ENCODE measurements at places on chromosomes 13 and 19.

GRCh38 chr19:14826006-14826405 is 9.0 kb downstream of the OR7A5 start:
- DNase-seq = no peak

GRCh38 chr19:37977992-37978391 is 71.0 kb downstream of the SIPA1L3 start:
- DNase-seq = peak; percentile 47

- peak; percentile 92 for DNase-seq
Observed at GRCh38 chr19:13022859-13023636, 27.8 kb downstream of the NFIX start.

GRCh38 chr19:46721269-46722003 is 4.5 kb upstream of the PRKD2 start:
- no peak for DNase-seq

GRCh38 chr13:24905242-24905641 is 141.3 kb downstream of the RNF17 start:
- peak; percentile 21 for DNase-seq

DNA sequence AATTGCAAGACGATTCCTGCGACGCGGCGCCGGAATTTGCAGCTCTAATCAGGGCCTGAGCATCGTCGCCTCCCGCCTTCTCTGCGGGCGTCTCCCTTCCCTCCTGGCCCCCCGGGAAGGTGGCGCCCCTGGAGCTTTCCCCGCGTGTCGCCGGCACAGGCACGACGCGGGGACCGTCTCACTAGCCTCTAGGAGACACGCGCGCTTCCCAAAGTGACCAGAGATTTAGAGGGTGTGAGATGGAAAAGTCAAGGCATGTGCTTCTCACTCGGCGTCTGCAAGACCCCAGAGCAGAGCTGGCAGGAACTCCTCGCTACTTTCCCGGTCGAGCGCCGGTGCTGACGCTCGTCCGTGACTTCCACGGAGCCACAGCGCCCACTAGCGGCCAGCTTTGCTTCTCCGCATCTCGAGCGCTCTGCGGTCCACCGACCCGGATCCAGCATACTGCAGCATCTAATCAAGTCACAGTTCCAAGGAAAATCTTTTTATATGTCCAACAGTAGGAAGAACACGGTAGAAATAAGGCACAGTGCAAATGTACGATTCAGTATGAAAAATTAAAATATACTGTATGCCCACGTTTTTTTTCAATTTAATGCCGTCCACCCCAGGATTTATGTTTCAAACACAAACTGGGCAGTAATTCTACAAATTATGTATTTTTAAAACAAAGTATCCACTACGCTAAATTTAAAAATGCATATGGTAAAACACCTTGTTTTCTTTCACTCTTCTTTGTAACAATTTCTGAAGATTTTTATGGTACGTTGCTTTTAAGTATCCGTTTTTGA is 977 bp upstream of the EFNB2 start:
- peak; percentile 65 for DNase-seq

DNA sequence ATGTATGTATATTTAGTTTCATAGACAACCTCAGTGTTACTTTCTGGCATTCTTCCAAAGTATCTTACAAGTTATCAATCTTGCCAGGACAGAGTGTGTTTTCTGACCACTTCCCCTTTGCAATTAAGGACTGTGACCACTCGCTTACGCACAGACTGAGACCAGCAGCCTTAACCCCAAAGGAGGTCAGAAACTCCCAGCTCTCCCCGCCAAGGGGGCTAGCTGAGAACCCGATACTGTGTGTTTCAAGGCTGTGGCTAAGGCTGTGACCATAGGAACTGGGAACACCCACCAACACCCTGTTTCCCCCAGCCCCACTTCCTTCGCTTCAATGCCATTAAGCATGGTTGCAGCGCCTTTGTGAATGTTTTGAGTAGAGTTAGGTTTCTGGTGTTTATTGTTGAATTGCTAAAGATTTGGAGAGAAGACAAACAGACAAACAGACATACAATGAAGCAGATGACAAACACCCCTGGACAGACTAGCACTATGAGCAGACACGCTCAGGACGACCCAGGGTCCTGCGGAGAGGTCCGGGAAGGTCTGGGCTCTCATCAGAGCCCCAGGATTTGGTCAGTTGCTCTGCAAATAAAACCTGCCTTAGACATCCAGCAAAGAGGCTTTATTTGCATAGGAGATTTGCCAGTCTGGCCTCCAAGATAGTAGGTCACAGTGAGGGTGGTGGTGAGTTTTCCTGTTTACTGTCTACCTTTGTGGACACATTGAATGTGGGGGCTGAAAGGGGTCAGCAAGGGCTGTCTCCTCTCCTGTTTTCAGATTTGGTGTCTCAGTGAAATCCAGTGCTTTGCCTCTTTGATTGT is 25.0 kb upstream of the TNFSF11 start:
- DNase-seq = no peak

GRCh38 chr19:9819596-9819909 is 674 bp upstream of the FBXL12 start:
- no peak for DNase-seq

- DNase-seq = peak; percentile 69
Observed at GRCh38 chr19:7928741-7929701, 3.1 kb upstream of the CTXN1 start.

DNA sequence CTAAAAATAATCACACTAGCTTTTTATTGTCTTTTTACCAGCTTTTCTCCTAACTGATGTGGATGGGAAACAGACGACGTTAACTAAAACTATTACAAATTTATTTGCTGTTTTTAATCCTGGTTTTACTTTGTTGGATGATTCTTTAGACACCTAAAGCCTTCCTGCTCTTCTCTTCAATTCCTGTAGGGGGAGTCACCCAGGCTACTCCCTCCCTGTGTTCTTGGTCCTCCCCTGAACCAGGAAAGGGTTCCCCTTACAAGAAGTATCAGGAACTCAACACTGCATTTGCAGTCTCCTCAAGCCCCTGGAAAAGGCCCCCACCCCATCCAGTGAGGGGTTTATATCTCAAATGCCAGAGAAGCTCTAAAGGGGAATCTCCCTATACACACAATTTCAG is 206.1 kb downstream of the SUCLA2 start:
- no peak for DNase-seq

GRCh38 chr13:71864986-71865873 is 1.8 kb downstream of the DACH1 start:
- no peak for DNase-seq

DNA sequence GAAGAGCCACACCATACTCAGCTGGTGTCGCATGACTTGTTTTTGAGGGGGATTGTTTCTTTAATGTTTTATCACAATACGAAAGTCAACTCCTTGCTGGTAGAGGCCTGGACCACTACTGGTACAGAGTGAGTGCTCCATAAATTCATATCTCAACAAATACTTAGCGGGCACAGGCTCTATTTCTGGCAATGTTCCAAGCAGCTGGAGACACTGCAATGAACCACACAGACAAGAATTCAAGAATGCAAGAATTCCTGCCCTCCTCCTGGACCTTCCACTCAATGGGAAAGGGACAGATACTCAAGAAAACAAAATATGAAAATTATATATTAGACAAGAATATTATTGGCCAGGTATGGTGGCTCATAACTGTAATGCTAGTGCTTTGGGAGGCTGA is 5.1 kb upstream of the FXYD5 start:
- no peak for DNase-seq

DNA sequence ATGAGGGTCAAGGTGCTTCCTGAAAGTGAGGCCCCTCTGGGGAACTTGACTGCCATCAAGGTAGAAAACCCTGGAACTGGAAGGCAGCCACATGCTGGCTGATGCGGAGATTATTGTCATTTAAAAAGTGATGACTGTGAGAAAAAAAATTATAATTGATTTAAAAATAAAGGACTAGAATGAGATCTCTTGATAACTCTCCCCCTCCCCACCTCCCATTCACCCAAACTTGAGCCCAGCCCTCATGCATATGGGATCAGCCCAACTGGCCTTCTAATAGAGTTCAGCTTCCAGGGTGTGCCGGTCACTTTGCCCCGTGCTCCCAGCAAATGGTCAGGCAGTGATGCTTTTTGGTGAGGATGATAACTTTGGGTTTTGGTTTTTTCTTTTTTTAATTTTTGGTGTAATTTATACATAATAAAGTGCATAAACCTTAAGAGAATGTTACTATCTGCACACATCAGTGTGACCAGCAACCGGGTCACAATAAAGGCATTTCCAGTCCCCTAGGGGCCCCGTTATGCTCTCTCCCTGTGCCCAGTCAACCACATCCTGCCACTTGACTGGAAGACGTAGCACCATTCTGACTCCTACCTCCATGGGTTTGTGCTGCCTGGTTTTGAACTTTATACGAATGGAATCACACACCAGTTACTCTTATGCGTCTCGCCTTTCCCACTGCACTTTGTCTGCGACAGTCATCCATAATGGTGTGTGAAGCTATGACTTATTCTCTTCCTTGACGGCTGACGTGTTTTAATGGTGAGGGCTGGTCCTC is 187.9 kb downstream of the USP12 start:
- no peak for DNase-seq

DNA sequence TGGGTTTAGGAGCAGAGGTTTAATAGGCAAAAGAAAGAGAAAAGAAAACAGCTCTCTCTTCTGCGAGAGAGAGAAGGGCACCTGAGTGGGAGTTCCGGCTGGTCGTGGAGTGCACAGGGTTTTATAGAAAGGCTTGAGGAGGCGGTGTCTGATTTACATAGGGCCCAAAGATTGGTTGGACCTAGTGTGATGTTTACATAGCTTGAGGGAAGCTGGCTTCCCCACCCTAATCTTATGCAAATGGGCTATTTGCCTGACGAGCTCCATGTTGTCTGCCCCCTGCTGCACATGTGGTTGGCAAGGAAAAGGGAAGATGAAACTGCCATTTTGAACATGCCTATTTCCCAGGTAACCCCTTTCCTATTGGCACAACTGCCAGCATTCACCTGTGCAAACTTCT is 21.5 kb upstream of the MEDAG start:
- no peak for DNase-seq

DNA sequence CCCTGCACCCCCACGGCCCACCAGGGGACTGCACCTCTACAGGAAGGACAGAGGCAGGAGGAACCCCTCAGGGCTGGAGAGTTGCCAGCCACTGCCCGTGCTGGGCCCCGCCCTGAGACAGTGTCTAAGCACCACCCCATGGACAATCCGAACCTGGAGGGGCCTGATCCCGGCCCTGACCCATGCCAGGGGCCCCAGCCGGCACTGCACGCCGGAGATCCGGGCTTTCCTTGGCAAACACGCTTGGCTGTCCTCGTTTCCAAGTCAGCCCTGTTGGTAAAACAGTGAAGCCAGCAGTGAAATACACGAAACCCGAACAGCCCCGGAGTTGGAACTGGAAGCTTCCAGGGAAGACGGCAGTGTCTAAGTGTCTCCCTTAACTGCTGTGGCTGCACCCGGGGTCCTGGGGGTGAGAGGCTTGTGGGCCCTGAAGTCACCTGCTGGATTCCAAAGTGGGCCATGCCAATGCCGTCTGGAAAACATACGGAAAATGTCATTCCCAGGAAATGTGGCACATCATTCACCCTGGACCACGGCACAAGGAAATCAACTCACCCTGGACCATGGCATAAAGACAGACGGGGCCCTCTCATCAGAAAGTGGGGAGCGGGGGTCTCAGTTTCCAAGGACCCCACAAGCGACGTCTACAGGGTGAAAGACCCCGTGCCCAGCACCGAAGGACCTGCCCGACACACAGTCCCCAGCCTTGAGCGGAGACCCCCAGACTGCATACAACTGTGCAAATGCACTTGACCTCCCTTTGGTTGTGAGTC is 30.9 kb downstream of the RASA3 start:
- no peak for DNase-seq

Measured in fibroblast of skin of left quadriceps (primary cell).